ENCODE measurements at places on chromosomes 12 and 14.

DNA sequence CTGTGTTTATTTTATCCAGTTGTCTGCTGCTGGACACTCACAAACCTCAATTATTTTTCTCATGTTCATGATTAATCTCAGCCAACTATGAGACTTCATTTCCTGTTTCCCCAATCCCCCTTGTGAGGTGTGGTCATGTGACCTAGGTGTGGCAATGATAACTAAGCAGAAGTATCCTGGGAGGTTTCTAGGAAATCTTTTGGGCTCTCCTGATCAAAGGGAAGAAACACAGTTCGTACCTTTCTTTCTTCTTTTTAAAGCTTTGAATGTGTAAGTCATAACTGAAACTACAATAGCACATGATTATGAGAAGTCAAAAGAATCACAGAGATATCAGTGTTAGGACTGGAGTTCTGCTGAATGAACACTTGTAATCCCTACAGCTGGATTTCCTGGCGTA is 34.4 kb upstream of the MANSC4 start:
- DNase-seq: no peak

GRCh38 chr12:77343291-77343690 is 277.9 kb upstream of the E2F7 start:
- no peak for DNase-seq

DNA sequence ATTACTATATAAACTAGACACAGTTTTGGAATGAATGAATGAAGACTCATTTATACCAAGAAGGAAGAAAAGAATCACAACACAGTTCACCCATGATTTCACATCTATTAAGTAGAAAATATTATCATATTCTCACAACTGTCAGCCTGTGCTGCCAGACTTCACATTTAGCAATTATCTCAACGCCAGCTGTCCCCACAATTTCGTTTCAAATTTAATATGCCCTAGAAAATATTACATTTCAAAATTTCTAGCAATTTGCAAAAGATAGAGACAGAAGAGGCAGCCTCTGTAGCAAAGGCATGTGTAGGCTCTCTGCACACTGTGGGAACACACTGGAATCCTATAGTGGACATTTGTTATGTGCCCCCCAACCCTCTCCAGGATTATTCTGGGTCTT is 83.6 kb downstream of the ANKS1B start:
- no peak for DNase-seq

- DNase-seq: peak; percentile 8
Measured at GRCh38 chr12:53046655-53047220, 3.1 kb upstream of the TNS2 start.

GRCh38 chr12:69688471-69689427 is 10.4 kb downstream of the BEST3 start:
- DNase-seq: no peak

DNA sequence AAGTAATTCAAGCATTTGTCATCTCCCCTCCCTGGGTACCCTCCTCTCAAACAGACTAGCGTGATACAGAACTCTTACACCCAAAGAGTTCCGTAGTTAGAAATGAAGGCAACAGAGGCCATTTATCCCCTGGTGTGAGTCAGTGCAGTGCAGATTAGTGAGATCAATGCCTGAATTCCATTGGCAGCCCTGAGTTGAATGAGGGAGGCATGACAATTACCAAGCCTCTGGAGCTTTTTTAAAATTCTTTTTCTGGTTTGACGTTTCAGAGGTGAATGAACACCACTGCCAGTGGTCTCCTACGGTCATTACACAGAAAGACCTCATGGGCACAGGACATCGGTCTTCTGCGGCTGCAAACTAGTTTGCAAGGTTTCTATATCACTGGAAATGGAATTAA is 94.4 kb downstream of the PRIMA1 start:
- DNase-seq: no peak

- DNase-seq: no peak
Measured at GRCh38 chr12:14691560-14691959, 4.8 kb downstream of the GUCY2C start.

GRCh38 chr12:91274916-91275315 is 92.3 kb upstream of the DCN start:
- no peak for DNase-seq

DNA sequence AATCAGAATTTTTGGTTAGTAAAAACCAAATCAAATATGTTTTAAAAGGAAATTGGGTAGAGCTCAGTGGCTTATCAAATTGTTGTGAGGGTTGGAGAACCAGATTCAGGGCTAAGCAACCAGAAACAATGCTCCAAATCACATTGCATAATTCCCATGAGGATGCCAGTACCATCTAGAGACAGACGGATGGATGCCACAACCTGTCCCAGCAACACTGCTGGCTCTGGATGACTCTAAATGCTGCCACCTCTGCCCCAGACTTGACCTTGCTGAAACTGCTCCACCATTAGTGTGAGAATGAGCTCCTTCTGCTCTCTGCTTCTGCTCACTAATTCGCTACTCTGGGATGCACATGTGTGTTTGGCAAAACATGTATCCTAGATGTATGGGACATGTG is 43.9 kb downstream of the FRS2 start:
- DNase-seq: no peak

DNA sequence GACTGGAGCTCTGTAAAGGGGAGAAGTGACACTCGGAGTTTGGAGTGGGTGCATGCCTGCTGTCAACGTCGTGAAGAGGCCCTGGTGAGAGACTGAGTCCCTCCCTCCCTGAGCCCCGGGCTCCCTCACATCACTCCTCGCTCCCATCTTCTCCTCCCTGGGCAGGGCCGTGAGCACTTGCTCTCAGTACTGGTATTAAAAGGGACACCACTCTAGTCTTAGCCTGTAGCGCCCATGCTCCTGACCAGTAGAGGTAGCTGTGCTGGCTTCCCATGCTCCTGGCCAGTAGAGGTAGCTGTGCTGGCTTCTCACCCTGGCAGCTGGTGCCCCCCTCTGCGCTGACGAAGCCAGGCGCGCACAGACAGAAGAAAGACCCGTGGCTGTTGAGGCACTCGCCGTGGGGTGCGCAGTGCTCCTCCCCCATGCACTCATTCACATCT is 14.7 kb downstream of the ISCA2 start:
- no peak for DNase-seq

Measured in stimulated activated CD8-positive, alpha-beta memory T cell treated with anti-CD3 and anti-CD28 coated beads, Interleukin-15, amount 100 ng/mL, for 1 hour (primary cell).